Thymus (tissue), 14 donors: ENCODE measurements at places on chromosomes 1 and 21. TPM values are rescaled to one million over a fixed set of nuclear protein-coding genes. Genes with fewer than 3 reads are reported as not detected.

- DNase-seq, result no peak
Observed at GRCh38 chr1:201354151-201354900, 23.2 kb downstream of the TNNT2 start.

DNA sequence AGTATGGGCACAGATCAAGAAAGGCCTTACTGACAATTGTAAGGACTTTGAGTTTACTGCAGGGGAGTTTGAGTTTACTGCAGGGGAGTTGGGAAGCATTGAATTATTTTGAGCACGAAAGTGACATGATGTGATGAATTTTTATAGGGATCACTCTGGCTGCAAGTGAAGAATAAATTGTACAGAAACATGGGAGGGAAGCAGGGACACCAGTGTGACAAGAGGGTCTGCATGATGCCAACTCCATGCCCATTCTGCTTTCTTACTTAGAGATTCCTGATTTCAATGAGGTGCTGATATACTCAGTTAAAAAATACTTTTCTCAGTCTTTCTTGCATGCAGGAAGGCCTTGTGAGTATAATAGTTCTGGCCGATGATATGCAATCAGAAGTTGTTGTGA, 234.4 kb downstream of the CENPF start:
- no peak for DNase-seq

DNA sequence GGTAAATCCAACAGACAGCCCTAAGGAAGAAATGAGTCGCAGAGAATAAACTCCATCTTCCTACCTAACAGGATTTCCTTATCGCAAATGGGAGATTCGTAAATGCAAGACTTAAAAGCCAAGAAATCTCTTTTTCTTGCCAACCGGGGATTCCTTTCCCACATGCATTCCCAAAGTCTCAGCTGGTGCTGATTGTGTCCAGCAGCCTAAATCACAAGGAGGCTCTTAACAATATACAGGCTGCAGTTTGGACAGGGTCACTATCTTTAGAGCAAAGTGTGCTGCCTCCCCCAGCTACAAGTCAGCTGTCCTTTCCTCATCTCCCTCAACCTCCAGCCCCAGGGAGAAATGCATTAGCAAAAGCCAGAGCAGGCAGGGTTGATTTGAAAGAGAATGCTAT, 189.8 kb upstream of the PLXNA2 start:
- DNase-seq, result no peak

- no peak for DNase-seq
Observed at GRCh38 chr1:19260211-19261138, 8.9 kb downstream of the MRTO4 start.

CLDN8 gene
- 0.05 TPM for total RNA-seq
